Activated CD4-positive, alpha-beta T cell treated with anti-CD3 and anti-CD28 coated beads, Interleukin-2, amount 50 U/mL, for 1 hour (primary cell): ENCODE measurements at places on chromosomes 2 and 18.

DNA sequence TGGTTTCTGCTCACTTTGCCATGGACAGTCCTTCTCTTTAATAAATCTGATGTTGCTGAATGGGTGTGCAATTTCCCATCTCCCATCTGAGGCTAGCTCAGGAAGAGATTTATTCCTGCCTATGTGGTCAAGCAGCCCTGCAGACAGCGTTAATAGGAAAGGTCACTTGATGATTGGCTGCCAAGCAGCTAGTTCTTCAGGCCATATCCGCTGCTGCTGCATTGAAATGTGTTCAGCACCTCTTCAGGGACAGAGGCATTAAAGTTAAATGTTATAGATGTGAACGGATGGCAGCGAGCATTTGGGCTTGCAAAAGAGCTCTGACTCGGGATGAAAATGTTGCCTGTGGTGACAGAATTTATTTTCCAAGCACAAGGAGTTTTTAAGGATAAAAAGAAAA is 474.2 kb downstream of the PIK3C3 start:
- no peak for DNase-seq

DNA sequence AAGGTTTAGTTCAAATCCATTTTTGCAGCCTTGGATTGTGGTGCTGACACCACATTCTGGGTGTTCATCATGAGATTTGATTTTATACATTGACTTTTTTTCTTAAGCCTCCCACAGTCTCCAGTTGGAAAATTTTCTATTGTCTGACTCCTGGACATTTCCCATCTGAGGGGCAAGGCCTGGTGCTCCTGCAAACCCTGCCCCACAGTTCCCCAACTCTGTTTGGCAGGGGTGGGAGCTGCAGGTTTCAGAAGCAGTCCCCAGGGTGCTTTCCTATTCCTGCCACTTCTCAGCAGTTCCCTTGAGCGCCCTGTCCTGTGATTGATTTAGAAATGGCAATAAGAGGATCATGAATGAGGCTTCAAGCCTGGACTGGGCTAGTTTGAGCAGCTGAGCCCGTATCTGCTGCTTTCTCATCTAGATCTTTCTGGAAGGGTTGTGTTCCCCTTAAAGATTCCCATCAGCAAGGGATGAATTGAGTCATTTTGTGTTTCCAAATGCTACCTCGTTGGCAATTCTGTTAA is 77.0 kb downstream of the CIB4 start:
- no peak for DNase-seq

DNA sequence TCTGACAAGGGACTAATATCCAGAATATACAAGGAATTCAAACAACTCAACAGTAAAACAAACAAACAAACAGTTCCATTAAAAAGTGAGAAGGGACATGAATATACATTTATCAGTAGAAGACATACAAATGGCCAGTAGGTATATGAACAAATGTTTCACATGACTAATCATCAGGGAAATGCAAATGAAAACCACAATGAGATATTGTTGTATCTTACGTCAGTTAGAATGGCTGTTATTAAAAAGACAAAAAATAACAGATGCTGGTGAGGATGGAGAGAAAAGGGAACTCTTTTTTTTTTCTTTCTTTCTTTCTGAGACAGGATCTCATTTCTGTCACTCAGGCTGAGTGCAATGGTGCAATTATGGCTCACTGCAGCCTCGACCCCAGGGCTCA is 175.5 kb downstream of the CAMKMT start:
- DNase-seq: no peak

DNA sequence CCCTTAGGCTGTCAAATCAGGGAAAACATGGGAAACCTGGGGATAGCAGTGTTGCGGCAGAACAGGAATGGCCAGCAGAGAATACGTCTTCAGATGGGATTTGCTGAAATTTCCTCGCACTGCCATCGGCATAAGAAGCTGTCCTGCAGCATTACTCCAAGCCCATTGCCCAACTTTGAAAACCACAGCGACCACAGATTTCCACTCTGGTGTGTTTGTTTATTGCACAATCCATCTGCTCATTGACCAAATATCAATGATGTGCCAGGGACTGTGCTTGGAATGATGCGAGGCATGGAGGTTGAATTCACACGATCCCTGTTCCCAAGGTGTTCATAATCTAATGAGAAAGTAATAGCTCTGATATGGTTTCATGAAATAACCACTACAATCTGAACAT is 383.3 kb upstream of the MYT1L start:
- DNase-seq: no peak

DNA sequence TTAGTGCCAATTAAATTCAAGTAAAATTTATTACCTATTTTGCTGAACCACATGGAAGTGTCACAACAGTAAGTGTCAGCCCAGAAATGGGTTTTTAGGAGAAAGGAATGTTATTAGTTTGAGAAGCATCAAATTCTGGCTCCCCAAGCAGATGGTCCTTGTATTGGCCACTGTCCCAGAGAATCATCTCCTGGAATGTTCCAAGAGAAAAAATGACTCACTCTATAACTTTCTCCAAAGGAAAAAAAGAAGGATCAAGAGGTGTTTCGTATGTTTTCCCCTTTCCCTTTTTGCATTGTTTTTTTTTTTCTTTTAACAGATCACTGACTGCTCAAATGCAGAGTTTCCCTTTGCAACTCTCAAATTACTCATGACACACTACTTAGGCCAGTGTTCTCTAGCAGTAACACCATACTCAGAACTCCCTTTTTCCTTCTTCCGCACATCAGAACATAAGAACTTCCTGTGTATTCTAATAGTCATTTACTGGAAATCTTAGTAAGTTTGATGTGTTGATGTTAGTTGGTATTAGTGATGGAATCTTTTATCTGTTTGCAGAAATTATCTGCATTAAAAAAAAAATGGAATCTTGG is 390.3 kb downstream of the GPD2 start:
- no peak for DNase-seq

GRCh38 chr2:157319795-157320194 is 5.8 kb downstream of the ERMN start:
- no peak for DNase-seq

- peak; percentile 46 for DNase-seq
Measured at GRCh38 chr2:10042301-10043161, 819 bp upstream of the KLF11 start.

- no peak for DNase-seq
Measured at GRCh38 chr18:46920653-46921052, 3.3 kb downstream of the KATNAL2 start.

GRCh38 chr2:60831921-60832320 is 49.5 kb upstream of the REL start:
- no peak for DNase-seq

DNA sequence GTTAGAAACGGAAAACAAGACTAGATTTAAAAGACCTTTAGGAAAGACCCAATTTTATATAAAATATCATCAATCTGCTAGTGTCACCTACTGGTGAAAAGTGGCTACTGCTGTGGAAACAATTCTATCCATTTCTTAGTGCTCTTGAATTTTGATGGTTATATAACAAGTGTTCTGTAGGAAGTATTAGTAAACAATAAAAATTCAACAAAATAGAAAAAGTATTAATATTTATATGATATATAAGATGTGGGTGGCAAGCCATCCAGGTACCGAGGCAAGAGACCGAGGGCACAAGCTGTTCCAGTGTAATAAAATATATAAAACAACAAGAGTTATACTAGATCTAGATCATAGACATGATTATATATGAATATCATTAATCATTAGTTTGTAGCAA is 6.2 kb upstream of the TMEM87B start:
- no peak for DNase-seq

- DNase-seq: no peak
Measured at GRCh38 chr2:211455216-211455841, 898.9 kb downstream of the CPS1 start.

DNA sequence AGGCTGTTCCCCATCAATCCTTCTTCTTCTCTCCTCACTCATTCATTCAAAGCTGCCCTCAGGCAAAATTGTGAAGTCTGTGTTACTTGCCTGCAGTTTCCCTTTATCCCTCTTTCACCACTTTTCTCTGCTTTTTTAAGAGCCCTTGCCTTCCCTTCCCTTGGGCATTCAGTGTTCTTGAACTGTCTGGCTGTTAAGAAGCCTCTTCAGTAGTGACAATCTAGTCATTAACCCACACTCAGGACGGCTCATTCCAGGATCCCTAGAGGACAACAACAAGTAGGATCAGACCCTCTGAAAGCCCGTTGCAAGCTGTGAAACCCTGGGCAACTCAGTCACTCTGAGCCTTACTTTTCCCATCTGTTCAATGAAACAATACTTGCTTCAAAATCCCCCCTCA is 615.7 kb downstream of the EPHA4 start:
- DNase-seq: no peak

- no peak for DNase-seq
Measured at GRCh38 chr2:201484805-201485204, 33.3 kb downstream of the STRADB start.

- DNase-seq: no peak
Measured at GRCh38 chr2:238294046-238294392, 5.6 kb upstream of the PER2 start.

- no peak for DNase-seq
Measured at GRCh38 chr2:213189001-213189899, 37.8 kb upstream of the IKZF2 start.

GRCh38 chr2:219857751-219858150 is 230.3 kb downstream of the SLC4A3 start:
- DNase-seq: no peak

- no peak for DNase-seq
Measured at GRCh38 chr2:172397148-172397834, 30.1 kb upstream of the ITGA6 start.

- DNase-seq: no peak
Measured at GRCh38 chr2:113117541-113118262, 9.7 kb upstream of the IL1RN start.

GRCh38 chr2:181105562-181105961 is 125.2 kb downstream of the UBE2E3 start:
- no peak for DNase-seq

DNA sequence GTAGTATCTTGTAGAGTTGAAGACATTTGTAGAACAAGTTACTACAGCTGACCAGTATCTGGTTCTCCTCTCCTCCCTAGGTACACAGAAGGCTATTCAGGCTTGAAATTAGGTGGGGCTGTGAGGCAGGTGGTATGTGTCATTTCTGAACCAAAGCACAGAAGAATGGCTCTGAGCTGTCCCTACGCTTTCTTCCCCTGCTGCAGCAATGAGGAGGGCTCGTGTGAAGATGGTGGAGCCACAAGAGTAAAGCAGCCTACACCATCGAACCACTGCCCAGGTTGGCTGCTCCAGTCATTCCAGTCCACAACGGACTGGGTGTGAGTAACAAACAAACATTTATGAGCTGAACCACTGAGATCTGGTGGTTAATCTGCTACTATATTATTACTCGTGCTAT is 148.9 kb downstream of the DTNB start:
- no peak for DNase-seq

DNA sequence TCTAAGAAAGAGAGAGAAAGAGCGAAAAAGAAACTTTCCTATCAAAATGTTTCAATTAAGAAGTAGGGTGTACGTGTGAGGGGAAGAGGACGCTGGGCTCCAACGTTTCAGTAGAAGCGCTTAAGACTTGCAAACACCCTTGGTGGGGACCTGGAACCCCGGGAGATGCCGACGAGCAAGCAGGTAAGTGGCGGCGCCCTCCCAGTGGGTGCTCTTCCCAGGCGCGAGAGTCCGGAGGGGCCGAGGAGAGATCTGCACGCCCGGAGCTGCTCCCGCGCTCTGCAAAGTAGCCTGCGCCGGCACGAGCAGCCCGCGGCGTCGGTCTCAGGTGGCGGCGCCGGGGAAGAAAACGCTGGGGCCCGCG is 678 bp upstream of the OTX1 start:
- DNase-seq: no peak

GRCh38 chr2:216951171-216951570 is 91.3 kb upstream of the TNP1 start:
- DNase-seq: no peak

DNA sequence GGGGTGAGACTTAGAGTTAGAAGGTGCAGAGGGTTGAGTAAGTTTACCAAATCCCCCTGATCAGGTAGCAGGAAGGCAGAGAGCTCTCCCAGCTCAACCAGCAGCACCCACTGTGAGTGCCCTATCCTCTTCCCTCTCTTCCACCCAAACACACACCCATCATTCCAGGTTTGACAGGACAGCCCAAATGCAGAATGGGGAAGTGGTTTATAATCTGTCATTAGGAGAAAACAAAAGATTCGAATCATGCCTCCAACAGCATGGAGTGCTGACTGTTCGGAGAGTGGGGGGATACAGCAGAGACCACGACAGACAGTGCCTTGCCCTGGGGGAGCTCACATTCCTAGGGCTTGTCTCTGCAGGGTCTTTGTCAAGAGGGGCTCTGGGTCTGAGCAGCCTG is 11.7 kb downstream of the CXCR2 start:
- DNase-seq: no peak

DNA sequence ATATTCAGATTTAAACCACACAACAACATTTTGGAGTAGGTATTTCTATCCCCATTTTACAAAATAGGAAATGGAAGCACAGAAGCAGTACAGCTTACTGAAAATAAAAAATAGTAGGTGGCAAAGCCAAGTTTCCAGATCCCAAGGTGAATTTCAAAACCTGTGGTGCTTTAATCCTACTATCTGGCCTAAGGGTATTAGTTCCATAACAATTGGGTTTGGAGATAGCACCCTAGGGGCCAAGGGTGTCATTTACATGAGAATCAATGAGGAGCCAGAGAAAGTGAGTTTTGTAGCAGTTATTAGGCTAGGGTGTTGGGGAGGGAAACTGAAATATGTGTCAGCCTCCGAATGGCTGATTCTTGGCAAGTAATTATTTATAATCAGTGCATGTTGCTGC is 24.9 kb downstream of the OSBPL6 start:
- DNase-seq: no peak

GRCh38 chr18:27863780-27864430 is 313.0 kb downstream of the CDH2 start:
- DNase-seq: no peak

DNA sequence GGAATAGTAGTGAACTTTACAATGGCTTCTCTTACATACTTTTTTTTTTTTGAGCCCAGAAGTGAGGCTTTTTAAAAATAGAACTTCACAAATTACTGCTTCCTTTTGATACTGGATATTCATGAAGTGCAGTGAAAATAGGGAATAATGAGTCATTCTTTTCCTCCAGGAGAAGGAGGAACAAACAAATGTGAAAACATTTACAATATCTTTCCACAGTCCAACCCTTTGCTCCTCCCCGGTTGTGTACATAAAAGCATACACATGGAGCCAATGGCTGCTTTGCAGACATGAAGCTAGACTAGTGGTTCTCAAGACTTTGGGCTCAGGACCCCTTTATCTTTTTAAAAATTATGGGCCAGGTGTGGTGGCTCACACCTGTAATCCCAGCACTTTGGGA is 266.9 kb downstream of the GBX2 start:
- no peak for DNase-seq

DNA sequence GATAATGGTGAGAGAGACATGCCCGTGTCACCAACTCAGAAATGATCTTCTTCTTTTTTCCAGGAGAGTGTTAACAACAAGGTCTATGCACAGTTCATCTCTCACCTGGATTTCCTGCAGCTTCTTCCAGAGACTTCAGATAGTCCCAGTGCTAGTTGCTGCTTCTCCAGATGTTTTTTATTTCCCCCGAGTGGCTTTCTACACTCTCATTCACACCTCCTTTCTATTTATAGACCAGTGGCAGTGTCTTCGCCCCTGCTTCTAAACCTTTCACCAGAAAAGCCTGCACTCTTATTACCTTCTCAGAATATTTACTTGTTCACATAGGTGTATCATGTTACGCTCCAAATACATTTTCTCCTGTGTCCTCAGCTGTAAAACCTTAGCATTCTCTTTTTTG is 558.8 kb upstream of the CHAC2 start:
- no peak for DNase-seq
